Stimulated activated CD4-positive, alpha-beta T cell treated with anti-CD3 and anti-CD28 coated beads, Interleukin-12 subunit alpha, Interleukin-12 subunit beta, amount 100 ng/mL, for 4 hours (primary cell): ENCODE measurements at places on chromosomes 7 and 10.

DNA sequence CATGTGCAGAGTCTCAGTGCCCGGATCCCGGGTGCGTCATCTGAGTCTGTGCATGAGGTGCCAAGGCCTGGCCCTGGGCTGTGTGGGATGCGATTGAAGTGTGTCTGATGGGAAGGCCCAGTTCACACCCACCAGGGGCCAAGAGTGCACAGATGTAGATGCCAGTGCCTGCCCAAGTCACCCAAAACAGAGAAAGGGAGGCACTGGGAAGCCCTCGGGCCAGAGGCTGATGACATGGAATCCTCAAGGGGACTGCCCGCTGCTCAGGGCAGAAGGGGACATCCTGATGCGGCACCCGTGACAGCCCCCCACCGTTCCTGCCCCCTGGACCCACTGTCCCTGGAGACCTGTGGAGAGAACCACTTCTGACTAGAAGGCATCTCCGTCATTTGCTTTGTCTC lies 72.2 kb upstream of the ZNF479 start:
- DNase-seq: no peak

- no peak for DNase-seq
These were observed 683.3 kb downstream of the GRM8 start for GRCh38 chr7:126569402-126569801.

DNA sequence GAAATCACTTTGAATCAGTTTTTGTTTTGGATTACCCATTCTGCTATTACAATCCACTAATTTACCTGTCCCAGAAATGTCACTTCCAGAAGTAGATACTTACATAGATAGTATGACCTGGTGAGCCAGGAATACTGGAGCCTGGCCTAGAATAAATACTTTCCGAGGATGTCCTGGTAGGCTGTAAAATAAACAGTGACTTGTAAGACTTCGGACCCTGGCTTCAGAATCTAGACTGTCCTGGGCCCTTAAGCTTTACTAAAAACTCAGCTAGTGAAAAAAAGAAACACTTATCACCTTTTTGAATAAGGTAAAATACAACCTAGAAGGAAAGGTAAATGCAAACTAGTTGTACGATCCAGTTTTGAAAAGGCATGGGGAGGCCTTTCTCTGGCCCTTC lies 69.5 kb upstream of the AFAP1L2 start:
- no peak for DNase-seq

DNA sequence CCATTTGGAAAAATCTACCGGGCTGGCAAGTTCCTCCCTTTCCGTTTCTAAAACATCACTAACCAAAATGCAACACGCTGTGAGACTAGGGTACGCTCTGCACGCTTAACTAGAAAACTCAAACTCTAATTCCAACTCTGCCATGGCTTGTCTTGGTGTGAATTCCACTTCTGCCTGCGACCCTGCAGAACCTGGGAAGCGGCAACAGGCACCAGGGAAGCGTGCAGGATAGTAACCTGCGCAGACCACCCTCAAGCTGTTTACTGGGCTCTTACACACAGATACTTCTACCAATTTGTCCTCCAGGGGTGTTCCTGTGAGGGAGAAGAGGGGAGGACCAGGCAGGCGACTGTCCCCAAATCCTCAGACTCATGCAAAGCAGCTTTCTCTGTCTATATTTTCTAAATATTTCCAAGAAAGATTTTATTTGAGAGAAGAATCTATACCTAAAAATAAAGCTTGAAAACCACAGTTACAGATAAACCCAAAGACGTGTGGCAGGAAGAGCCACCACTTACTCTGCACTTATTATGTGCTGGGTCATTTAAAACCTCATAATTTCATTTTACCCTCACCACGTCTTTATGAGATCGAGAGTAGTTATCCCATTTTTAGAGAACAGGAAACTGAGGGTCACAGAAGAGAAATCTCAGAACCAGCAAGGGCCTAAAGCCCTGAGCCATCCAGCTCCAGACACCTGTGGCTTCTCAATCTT lies 52.9 kb downstream of the CPXM2 start:
- DNase-seq: no peak

GRCh38 chr10:32437334-32437733 lies 8.6 kb upstream of the CCDC7 start:
- no peak for DNase-seq

- DNase-seq: no peak
These were observed 634.2 kb downstream of the ANKRD7 start for GRCh38 chr7:118858651-118859149.

DNA sequence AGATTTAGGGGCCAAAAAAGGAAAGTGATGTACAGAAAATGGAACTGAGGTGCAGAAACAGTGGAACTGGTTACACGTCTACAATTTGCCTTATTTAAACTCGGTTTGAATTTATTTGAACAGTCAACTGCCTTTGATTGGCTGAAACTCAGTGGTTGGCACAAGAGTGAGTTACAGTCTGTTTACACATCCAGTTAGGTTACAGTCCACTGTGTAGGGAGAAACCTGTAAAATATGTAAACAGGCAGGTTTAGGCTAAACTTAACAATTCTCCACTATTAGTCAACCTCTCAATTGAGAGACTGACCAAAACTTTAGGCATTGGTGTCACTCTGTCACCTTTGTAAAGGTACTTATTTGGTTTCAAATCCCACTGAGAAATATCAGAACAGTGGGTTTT lies 40.3 kb upstream of the RELN start:
- DNase-seq: no peak

- no peak for DNase-seq
These were observed 11.1 kb upstream of the EMX2 start for GRCh38 chr10:117531371-117532002.

DNA sequence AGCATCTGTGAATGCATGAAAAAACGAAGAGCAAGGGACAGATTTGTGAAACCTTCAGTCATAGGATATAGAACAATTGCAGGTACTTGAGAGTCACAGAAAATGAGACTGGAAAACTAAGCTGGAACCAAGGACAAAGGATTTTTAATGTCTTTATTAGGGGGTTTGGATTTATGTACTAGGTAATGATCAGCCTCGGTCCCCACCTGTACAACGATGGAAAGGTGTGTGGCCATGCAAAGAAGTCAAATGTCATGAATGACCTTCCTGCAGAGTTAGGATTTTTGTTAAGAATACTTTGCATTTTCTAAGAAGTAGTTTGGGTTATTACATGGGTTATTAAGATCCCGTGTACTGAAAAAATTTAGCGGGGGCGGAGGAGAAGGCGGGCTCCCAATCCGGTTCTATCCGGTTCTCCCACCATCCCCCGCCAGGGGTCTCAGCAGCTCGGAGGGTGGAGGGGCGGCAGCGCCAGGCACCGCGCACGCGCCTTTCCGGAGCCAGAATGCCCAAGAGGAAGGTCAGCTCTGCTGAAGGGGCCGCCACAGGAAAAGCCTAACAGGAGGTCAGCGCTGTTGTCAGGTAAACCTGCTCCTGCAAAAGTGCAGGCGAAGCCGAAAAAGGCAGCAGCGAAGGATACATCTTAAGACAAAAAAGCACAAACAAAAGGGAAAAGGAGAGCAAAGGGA lies 327.5 kb upstream of the PLXDC2 start:
- DNase-seq: no peak

DNA sequence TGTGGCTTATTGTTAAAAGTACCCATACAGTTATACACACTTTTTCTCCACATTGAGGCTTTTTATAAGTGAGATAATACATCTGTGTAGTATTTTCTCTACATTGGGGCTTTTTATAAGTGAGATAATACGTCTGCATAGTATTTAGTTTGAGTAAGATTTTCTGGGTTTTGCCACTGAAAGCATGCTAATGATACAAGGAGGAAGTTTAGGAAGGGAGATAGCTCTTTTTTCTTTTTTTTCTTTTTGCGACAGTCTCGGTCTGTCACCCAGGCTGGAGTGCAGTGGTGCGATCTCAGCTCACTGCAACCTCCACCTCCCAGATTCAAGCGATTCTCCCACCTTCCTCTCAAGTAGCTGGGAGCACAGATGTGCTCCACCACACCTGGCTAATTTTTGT lies 13.3 kb downstream of the FAM107B start:
- no peak for DNase-seq

GRCh38 chr10:69048103-69048502 lies 39.8 kb upstream of the SRGN start:
- no peak for DNase-seq

- no peak for DNase-seq
These were observed 148.8 kb downstream of the HIBADH start for GRCh38 chr7:27513885-27514284.

DNA sequence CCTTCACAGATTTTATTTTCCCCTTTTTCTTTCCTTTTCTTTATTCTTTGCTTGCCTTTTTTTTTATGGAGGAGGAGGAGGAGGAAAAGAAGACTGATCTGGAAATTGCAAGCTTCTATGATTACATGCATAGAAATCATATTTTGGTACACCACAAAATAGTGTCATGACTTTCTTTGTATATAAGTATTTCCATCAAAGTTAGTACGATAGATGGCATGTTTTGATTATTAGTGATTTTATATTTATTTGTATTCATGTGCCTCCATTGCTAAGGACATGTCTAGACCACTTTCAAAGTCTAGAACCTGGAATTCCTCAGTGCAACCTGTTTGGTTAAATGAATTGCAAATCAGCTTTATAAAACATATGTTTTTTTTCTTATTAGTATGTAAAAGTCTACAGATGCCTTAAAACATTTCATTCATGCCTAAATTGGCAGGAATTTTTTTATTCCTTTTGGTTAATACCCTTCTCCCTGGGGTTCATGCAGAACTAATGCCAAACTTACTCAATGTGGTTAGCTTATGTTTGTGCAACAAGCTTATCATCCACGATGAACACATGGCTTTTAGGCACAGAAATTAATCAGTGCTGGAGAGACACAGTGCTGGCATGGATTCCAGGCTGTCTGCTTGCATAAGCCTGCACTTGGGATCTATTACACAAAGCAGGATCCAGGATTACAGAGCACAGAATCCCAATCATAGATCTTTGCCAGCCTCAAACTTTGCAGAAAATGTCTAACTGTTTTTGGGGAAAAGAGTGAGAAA lies 213.1 kb downstream of the CHRM2 start:
- DNase-seq: no peak

GRCh38 chr10:61313460-61313859 lies 139.7 kb downstream of the TMEM26 start:
- no peak for DNase-seq

GRCh38 chr7:50666124-50666496 lies 100.9 kb upstream of the DDC start:
- DNase-seq: no peak

DNA sequence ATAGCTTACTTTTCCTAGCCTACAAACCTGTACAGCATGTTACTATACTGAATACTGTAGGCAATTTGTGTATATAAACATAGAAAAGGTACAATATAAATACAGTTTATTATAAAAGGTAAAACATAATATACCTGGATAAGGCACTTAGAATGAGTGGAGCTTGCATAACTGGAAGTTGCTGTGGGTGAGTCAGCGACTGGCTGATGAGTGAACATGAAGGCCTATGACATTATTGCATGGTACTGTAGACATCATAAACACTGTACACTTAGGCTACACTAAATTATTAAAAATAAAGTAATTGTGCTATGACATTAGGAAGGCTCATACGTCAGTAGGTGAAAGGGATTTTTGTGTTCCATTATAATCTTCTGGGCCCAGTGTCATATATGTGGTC lies 228.8 kb downstream of the HDAC9 start:
- DNase-seq: no peak

- no peak for DNase-seq
These were observed 122.6 kb downstream of the MYL10 start for GRCh38 chr7:101506531-101506930.

GRCh38 chr7:50149369-50149768 lies 56.3 kb upstream of the ZPBP start:
- no peak for DNase-seq

GRCh38 chr10:114779803-114780576 lies 41.6 kb upstream of the FHIP2A start:
- no peak for DNase-seq

GRCh38 chr7:13945670-13946069 lies 43.8 kb downstream of the ETV1 start:
- no peak for DNase-seq

DNA sequence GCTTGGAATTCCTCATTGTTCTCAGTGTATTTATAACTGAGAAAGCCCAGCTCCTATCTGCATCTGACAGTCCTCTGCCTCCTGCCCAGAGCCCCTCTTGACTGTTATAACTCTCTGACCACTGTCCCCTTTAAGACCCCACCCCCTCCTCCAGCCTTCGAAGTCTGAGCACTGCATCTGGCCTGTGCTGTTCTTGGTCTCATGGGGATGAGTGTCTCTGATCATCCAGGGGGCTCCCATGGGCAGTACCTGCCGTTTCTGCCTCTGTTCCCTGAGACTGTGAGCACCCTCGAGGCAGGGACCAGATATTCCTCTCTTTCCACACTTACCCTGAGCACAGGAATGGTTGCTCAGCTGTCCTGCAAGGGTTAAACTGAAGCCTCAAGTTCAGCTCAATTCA lies 7.7 kb downstream of the GHRHR start:
- DNase-seq: no peak

- no peak for DNase-seq
These were observed 4.6 kb upstream of the LDB3 start for GRCh38 chr10:86663576-86664339.

DNA sequence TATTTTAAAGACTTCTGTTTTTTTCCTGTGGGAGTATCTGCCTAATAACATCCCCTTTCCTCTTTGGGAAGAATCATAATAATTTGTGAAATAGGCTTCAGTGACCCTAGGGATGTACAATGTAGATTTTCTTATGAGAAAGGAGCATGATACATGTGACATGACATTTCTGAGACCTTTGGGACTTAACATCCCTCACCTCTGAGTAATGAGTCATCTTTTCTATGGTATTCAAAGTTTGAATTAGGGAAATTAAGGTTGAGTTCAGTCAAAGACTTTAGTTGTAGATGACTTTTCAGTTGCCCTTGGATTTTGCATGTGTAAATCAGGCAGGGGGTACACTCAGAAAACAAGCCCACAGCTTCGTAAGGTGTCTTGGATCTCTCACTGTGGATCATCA lies 14.3 kb downstream of the GRK5 start:
- no peak for DNase-seq

- no peak for DNase-seq
These were observed 365.3 kb upstream of the IGFBP3 start for GRCh38 chr7:46286356-46286755.

DNA sequence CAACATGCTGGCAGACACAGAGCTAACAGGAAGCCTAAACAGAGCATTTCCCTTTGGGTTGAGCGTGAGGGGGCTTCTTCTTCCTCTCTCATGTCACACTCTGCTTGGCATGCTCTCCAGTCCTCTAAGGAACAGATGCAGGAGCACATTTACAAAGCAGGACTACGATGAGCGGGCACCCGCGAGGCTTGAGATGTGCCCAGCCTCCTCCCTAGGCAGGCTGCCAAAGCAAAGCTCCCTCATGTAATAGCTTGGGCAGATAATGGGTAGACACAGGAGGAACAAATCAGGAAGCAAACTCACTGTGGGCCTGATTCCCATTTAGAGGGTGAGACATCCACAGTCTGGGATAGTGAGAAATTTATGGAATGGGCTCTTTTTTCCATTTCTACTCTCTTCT lies 519.1 kb downstream of the NRG3 start:
- DNase-seq: no peak

- DNase-seq: no peak
These were observed 482 bp upstream of the CLDN12 start for GRCh38 chr7:90402785-90403173.

GRCh38 chr7:25117226-25118047 lies 7.6 kb downstream of the CYCS start:
- no peak for DNase-seq
